ENCODE measurements at places on chromosomes 11 and 22.

DNA sequence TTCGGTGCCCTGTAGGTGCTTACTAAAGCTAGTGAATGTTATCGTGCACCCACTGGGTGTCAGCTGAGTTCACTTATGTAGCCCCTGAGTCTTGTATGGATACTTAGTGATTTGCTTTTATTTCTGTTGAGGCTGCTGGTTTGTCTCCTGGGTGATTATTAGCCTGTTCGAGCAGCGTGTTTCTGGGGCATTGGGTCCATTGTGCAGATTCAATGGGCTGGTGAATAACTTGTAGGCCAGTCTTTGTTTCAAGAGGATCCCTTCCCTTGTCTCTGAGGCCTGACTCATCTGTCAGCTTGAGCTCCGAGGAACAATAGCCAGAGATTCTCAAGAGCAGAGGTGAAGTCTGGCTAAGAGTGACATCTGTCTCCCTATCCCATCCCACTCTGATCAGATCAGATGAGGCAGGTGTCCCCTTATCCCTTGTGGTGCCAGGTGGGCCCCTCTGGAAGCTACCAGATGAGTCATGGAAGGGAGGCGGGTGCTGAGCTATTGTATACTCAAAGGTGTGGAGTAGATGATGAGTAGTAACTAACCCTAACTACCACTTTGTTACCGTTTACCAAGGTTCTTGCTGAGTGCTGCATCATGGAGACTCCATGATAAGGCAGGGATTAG is 3.7 kb downstream of the MIAT start:
- no peak for DNase-seq

GRCh38 chr11:114984611-114985163 is 306.4 kb downstream of the NXPE2 start:
- DNase-seq = no peak

GRCh38 chr22:35524966-35525686 is 15.5 kb upstream of the RASD2 start:
- no peak for DNase-seq

DNA sequence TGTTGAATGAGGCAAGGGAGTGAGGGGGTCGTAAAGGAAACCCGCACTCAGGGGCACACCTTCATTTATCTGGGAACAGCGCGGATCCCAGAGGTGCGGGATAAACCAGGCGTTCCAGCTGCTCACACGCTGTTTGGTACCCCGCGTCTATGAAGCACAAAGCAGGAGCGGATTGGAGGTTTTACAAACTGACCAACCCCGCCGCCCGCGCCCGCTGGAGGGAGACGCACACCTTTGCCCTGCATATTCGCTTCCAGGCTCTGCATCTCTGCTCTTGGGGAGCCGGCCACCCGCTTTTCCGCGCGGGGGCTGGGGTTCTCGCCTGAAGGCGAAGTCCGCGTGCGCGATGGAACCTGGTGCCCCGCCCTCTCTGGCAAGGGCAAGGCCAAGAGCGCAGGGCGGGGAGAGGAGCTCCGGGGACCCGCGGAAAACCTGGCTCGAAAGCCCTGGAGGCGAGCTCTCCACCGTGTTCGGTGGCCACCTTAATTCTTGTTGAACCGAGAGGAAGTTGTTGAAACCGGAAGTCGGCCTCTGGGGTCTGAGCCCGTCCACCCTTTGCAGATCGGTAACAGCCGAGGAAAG is 6.8 kb upstream of the ALX4 start:
- no peak for DNase-seq

DNA sequence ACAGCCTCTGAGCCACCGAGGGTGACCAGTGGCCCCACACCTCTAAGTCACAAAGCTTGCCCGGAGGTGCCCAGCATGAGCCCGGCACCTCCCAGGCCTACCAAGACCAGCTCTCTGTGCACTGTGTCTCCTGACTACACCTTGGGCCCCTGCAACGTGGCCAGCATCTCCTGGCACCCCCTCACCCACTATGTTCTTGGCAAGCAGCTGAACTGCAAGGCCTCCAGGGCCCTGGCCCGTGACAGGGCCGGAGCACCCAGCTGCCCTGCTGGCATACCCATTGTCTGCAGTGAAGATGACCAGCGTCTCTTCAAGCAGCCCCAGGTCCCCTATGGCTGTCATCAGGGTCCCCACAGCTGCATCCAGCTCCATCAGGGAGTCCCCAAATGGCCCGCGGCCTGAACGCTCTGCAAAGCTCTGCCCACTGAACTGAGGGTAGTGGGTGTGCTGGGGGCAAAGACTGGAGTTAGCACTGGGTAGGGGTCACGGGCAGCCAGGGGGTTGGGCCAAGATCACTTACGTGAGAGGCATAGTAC is 1.6 kb downstream of the ARSA start:
- no peak for DNase-seq

GRCh38 chr11:23078289-23078971 is 218.2 kb upstream of the CCDC179 start:
- DNase-seq = no peak

DNA sequence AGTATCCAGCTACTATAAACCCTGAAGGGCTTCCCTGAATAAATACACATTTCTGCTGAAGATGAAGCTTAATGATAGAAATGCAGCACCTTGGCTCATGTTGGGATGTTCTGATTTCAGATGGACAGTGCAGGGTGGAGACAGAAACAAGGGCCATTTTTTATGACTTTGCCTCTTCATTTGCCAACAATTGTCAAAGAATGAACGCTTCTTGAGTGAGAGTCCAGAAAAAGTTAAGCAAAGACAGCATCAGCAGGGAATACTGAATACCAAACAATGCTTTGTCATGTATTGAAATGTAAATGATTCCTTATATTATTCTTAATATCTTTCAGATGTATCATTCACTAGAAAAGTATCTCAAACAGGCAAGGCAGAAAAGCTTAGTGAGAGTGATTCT is 84.9 kb downstream of the TRPC6 start:
- DNase-seq = no peak

GRCh38 chr11:72683782-72684200 is 9.6 kb upstream of the PDE2A start:
- DNase-seq = no peak

DNA sequence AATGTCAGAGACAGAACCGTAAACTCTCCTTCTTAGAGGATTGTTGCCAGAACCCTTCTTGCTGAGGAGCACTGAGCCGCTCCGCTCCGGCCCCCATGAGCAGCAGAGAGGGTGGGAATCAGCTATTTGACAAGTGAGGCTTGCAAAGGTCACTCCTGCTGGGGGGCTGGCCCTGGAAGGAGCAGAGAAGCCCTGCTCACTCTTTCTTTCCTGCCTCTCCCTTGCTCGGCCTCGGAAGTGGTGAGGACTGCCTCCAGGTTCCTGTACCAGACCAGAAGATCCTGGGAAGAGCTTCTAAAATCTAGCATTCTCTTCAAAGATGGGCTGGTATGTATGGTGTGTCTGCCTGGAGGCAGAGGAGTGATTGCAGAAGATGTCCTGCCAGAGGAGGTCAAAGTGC is 168.6 kb upstream of the NECTIN1 start:
- no peak for DNase-seq

DNA sequence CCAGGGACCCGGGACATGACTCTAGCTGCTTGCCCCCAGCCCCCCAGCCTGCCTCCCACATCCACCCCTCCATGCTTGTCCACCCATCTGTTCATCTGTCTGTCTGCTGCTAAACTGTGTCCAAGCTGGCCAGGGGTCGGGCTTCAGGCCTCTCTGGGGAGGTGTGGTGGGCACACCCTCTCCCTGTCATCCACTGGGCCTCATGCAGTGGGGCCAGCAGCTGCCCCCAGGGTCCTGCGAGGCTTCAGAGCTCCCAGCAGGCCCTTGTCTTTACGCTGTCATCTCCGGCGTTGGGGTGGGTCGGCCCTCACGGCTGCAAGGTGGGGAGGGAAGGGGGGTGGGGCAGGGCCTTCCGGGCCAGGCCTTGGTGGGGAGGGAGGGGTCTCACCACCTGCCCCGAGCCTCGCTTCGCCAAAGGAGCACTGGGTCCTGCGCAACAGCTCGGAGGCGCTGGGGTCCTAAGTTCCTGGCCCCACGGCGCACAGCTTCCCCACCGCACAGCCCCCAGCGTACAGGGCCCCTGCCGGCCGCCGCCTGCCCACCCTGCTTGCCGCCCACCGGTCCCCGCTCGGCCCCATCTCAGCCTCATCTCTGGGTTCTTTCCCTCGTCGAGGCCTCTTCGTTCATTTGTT is 26.7 kb downstream of the MOB2 start:
- no peak for DNase-seq

DNA sequence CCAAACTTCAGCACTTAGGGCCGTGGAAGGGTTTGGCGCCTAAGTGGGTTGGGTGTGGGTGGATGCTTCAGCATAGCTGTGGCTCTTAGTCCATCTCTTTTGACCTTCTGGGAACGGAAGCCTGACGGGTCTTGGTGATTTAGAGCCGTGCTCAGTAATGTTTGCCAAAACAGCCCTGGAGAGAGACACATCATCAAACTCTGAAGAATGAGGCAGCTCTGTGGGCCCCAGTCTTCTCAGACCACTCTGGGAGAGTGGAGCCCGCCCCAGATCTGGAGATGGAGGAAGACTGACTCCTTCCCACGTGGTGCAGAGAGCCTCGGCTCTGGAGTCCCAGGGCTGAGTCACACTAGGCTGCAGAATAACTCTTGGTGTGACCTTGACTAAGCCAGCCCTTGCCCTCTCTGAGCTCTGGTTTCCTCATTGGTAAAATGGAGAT is 168.9 kb downstream of the C11orf91 start:
- DNase-seq = no peak

DNA sequence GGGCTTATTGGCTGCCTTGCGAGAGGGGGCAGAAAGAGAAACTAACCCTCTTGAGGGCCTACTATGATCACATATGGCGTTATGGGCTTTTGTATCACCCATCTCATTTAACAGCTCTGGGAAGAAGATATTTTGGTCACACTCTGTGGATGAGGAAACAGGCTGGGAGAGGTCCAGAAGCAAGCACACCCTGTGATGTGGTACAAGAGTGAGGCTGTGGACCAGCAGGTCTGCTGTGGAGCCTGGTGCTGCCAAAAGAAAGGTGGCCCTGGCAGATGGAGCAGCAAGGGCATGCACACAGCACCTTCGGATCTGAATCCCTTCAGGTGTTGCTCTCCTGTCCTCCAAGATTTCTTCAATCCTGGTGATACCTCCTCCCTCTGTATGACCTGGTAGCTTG is 64.1 kb downstream of the KCNC1 start:
- DNase-seq = no peak

- DNase-seq = no peak
Observed at GRCh38 chr22:41801886-41802285, 1.4 kb downstream of the CCDC134 start.

- no peak for DNase-seq
Observed at GRCh38 chr11:130146796-130147195, 12.8 kb upstream of the ST14 start.

DNA sequence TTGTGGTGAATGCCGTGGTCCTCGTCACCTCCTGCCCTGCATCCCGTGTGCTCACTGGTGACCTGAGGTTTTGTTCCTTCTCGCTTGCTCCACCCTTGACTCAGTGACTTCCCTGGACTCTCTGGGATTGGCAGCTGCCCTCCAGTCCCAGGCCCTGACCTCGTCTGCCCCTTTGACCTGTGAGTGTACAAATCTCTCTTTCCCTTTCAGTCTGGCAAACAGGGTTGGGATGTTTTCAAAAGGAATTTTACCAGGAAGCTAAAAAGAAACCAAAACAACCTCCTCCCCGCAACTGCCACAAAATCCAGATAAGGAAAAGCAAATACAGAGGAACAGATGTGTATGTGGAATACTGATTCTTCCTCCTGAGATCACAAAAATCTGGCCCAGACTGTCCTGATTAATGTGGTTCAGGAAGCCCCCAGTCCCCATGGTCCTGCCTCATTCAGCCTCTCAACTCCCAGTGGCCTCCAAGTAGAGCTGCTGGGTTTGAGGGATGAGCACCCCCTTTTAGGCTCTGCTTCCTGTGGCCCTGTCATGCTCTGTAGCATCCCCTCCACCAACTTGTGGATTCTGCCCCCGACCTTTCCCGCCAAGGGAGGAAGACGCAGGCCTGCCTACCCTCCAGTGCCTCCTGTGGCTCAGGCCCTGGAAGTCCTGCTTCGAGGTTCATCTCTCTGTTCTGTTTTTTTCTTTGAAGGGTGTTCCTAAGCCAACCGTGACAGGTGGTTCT is 15.2 kb downstream of the ROBO4 start:
- no peak for DNase-seq

DNA sequence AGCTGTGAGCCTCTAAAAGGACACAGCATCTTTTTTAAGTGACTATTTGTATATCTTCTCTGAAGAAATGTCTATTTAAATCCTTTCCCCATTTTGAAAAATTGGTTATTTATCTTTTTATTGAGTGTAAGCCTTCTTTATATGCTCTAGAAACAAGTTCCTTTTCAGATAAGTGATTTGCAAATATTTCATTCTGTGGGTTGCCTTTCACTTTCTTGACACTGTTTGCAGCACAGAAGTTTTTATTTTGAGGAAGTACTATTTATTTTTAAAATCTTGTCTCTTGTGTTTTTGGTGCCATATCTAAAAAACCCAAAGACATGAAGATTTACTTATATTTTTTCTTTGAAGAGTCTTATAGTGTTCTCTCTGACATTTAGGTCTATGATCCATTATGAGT is 40.1 kb upstream of the LYVE1 start:
- DNase-seq = no peak

GRCh38 chr11:67489885-67490726 is 7.3 kb downstream of the AIP start:
- DNase-seq = no peak

- no peak for DNase-seq
Observed at GRCh38 chr22:46465793-46466192, 71.6 kb downstream of the CELSR1 start.

GRCh38 chr22:42990131-42990838 is 24.7 kb downstream of the PACSIN2 start:
- no peak for DNase-seq

DNA sequence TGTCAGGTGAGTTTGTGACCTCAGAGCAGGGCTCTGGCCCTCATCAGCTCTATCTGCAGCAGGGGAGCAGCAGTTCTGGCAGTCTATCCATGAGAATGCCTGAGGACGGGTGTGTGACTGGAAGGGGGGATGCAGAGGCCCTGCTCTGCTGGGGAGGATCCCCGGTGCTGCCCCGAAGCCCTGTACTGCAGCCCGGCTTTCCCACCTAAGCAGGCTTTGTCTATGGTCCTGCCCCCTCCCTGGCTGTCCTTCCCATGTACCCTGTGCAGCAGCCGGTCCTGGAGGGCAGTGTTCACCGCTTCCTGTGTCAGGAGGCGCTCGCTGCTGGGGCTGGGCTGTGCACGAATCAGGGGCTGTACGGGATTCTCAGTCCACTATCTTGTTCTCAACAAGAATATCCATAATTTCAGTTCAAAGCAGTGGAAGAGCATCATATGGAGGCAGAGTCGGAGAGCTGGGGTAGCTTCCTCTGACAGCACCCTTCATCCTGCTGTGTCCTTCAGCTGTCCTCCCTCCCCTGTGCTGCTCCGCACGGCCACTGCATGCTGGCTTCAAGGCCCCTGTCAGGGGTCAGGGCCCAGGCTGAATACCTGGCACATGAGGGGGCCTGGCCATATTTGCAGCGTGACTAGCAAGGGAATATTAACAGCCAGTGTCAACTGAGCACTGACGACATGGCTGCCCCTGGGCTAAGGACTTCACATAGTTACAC is 125.2 kb downstream of the CTTN start:
- no peak for DNase-seq

- DNase-seq = no peak
Observed at GRCh38 chr11:122192634-122193255, 76.7 kb upstream of the BLID start.

All from iPS DF 19.7 (cell line).